ENCODE measurements at places on chromosomes 7 and 10.
A peak's percentile ranks its signal among the peaks of the same experiment; 100 is the strongest.

GRCh38 chr10:80500572-80501380 is 36.9 kb upstream of the SH2D4B start:
- DNase-seq, result peak; percentile 45

DNA sequence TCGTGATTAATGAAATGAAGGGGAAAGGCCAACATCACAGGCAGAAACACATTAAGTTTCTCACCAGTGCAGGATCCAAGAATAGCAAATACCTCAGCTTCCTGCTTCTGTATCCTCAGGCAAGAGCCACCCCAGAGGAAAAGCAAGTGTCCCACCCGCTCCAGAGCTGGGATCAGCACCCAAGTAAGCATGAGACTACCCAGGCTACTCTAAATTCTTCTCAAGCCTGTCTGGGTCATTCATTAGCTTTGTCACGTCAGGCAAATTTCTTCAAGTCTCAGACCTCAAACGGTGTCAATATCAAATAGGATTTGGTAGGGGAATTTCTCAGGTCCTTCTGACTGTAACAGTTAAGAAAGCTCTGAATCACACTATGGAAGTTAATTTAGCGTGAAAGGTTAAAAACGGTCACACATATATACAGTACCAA is 59.0 kb downstream of the GNA12 start:
- DNase-seq, result no peak

- DNase-seq, result no peak
Observed at GRCh38 chr7:100147278-100147677, 1.4 kb upstream of the LAMTOR4 start.

- no peak for DNase-seq
Observed at GRCh38 chr10:33506838-33507661, 172.6 kb upstream of the NRP1 start.

- DNase-seq, result no peak
Observed at GRCh38 chr10:43252783-43253341, 14.0 kb downstream of the RASGEF1A start.

GRCh38 chr10:71762324-71762723 is 11.0 kb downstream of the VSIR start:
- no peak for DNase-seq

GRCh38 chr7:84043661-84044191 is 150.9 kb downstream of the SEMA3A start:
- no peak for DNase-seq

GRCh38 chr7:154973381-154973780 is 29.5 kb downstream of the PAXIP1 start:
- DNase-seq, result no peak

GRCh38 chr7:100679927-100680575 is 6.5 kb downstream of the GNB2 start:
- no peak for DNase-seq

- DNase-seq, result no peak
Observed at GRCh38 chr10:126294451-126294850, 93.8 kb downstream of the ADAM12 start.

DNA sequence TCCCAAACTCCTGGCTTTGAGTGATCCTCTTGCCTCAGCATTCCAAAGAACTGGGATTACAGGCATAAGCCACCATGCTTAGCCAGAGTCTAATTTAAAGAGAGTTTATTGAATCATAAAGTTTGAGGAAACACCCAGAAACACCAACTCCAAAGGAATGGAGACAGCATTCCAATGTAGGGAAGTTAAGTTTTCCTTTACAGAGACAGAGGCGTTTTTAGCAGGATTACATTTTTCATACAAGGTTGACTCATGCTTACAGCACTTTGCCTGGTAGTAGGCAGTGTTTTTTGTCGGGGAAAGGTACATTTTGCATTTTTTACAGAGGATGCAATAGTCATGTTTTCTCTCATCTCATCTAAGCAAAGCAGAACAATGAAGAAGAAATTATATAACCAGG is 18.9 kb upstream of the OPN4 start:
- DNase-seq, result no peak

DNA sequence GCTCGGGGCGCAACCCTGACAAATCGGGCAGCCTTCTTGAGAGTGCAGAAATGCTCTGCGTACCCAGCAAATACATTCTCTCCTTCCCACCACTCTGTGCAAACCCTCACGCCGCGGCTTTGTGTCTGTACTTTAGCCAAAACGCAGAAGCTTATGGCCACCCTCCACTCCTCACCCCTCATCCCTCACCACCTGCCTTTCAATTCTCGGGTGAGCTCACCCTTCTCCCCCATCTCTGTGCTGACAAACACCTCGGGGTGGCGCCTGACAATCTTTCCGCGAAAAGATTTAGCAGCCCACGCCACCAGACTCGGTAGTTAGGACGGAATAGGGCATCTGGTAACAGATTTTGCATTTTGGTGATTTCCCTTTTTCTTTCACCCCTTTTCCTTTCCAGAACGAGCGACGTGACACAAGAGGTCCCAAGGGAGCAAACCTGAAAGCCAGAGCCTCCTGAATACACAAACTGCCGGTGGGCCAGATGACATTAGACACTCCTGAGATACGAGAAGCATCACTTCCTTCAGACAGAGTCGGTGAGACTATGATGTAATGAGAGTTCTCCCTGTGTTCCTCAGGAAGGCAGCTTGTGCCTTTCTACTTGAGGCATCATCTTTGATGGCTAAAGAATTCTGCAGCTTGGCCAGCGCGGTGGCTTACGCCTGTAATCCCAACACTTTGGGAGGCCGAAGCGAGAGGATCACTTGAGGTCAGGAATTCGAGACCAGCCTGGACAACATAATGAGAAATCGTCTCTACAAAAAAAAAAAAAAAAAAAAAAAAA is 671 bp upstream of the ATAD1 start:
- peak; percentile 73 for DNase-seq

DNA sequence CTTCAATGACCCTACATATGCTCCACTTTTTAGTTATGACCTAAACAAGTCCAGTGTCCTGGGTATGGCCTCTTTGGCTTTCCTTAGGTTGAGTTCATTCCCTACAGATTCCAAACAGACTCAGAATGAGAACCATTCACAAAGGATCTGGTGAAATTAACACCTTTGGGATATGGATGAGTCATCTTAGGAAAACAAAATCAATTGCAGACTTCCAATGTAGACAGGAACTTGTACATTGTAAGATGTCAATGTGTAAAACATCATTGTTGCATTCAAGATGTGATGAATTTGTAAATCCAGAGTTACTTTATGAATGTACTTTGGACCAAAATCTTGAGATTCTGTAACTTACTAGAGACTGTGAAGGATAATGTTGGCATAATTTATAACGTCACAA is 43.4 kb upstream of the HECTD2 start:
- DNase-seq, result no peak

DNA sequence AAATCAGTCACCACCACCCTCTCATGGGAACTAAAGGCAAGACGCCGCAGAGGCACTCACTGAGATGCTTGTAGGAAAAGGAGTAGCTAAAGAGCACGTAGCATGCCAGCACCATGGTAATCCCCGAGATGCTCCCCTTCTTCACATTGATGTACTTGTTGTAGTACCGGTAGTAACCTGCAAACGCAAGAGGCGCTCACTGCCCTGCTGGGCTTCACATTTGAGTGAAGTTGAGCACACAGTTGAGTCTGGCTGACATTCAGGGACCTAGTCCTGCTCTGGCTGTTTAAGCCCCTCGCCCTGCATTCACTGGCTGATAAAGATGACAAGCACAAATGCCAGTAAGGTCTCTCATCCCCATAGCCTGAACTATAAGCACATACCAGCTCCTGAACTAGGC is 6.9 kb downstream of the ATP5MF start:
- DNase-seq, result peak; percentile 13

DNA sequence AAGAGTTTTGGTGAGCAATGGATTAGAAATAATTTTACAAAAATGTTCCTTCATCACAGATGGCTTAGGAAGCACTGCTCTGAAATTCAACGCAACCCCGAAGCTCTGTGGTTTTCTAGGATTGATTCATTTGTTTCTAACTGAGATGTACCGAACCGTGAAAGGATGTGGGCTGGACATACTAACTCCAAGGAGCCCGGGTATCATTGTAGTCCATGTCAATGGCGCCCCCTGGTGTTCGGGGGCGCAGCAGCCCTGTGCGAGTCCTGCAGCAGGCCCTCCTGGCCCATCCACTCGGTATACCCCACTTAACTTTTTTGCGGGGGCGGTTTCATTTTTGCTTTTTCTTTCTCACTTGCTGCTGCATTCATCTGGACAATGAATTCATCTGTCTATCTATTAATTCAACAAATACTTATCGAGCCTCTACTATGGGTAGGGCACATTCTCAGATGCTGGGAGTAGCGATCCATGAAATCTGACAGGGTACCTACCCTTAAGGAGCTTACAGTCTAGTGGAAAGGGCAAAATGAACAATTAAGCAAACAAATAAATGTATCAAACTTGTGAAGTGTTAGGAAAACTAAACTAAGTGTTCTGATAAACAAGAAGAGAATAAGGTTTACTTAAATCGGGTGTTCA is 25.2 kb upstream of the ITPRID1 start:
- no peak for DNase-seq

DNA sequence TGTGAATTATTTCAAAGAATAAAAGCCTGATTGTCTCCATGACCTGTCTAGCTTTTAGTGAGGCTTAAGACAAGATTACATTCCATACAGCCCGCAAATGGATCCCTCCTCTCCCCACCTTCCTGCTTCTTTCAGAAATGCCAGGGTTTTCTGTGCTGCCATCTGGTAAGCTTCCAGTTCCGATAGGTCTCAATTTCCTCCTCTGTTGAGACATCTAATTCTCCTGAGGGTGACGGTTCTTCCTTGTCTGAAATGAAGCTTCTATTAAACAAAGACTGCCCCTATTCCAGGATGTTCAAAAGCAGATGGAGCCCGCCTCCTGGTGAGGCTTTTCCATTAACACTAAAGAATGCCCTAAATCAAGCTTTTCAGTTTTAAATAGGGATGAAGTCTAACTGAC is 295.6 kb downstream of the PTPRN2 start:
- no peak for DNase-seq

DNA sequence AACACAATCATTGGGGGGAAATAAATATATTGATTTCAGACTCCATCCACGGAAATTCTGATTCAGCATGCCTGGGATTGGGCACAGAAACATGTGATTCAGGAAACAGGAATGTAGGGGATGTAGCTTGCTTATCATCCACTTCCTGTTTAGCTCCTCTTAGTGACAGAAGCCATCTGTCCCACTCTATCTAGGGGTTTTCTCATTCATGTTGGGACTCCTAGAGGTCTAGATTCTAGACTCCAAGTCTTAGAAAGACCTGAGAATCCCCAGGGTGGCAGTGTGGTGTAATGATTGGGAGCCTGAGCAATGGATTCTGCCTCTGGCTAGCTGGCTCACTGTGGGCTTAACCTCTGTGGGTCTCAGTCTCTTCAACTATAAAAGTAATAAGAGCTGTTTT is 67.9 kb downstream of the CDK1 start:
- no peak for DNase-seq

DNA sequence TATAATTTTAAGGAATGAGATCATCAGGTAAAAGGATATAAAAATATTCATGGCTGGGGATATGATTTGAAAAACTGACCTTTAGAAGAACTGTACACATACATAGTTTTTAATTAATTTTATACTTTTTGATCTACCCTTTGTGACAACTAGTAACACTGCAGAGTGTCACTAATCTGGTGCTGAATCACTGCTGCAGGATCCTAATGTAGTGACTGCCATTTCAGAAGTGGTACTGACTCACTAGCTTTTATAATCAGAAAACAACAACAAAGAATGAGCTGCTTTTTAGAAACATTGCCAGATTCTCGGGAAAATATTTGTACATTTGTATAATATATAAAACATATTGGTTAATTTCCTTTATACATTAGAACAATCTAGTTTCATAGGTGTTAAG is 110.4 kb downstream of the HIPK2 start:
- no peak for DNase-seq

GRCh38 chr7:158327571-158328180 is 259.9 kb downstream of the PTPRN2 start:
- no peak for DNase-seq

DNA sequence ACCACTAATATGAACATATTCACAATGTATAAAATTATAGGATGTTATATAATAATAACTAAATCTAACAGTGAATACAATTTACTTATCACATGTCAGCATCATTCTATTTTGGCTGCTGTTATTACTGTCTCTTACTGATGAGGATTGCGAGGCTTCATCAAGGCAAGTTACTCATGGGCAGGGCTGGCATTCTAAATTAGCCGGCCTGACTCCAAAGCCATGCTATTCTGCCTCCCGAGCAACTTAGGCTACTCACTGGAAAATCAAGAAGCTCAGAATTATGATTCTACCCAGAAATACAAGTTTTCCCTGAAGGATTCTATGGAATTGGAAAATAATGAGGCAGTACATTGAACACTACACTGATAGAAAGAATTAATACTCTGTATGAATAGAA is 101.7 kb downstream of the ICA1 start:
- no peak for DNase-seq

GRCh38 chr10:59880971-59881510 is 25.3 kb downstream of the CCDC6 start:
- DNase-seq, result peak; percentile 83

- no peak for DNase-seq
Observed at GRCh38 chr10:44388641-44389040, 3.7 kb upstream of the CXCL12 start.

DNA sequence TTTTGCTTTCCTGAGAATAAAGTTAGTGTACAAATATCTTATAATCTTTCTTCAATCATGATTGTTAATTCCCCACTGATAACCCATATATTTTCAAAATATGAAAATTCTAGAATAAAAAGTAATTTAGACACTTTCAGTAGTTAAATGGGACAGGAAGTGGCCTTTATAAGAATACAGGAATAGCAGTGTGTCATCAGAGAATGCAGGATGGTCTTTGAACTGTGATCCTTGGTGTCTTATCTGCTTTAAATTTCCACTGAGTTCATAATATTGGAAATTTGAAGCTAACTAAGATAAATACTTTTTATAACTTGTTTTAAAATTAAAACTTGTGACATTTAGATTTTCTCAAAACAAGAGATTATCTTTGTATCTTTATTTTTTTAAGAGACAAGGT is 75.4 kb downstream of the CREM start:
- DNase-seq, result no peak

- no peak for DNase-seq
Observed at GRCh38 chr7:82444220-82444909, 788 bp upstream of the CACNA2D1 start.

GRCh38 chr7:32298408-32299132 is 191.6 kb downstream of the LSM5 start:
- no peak for DNase-seq

GRCh38 chr10:127690176-127690835 is 46.7 kb upstream of the FOXI2 start:
- no peak for DNase-seq

DNA sequence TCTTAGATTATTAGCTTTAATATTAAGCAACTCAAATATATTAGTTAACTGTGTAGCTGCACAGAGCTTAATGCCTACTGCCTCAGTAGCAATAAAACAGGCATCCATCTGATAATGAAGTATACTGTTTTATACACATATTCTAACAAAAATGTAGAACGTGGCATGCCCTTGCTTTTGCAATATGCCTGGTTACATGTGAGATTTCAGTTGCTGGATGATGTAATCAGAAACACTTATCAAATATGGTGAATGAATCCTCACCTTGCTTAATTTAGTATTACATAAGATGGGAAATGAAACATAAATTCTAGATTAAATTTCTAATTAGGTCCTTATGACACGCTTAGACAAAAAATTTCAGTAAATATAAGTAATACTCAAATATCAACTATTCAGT is 8.0 kb downstream of the DNAJC1 start:
- DNase-seq, result no peak

GRCh38 chr7:106855540-106856132 is 9.4 kb upstream of the PIK3CG start:
- DNase-seq, result no peak

- DNase-seq, result no peak
Observed at GRCh38 chr7:142611566-142612236, 137.6 kb upstream of the PRSS1 start.

GRCh38 chr7:158044482-158044823 is 543.2 kb downstream of the PTPRN2 start:
- DNase-seq, result no peak

Measured in activated naive CD4-positive, alpha-beta T cell treated with Interleukin-2 at 50 U/mL for 16 hours (primary cell).